Naive thymus-derived CD8-positive, alpha-beta T cell (primary cell): ENCODE measurements at places on chromosomes 7 and 10. TPM values are rescaled to one million over a fixed set of nuclear protein-coding genes. Genes with fewer than 3 reads are reported as not detected.

The AEBP1 gene
- 38.5 TPM for total RNA-seq

The GPRIN2 gene
- not detected for total RNA-seq

DNA sequence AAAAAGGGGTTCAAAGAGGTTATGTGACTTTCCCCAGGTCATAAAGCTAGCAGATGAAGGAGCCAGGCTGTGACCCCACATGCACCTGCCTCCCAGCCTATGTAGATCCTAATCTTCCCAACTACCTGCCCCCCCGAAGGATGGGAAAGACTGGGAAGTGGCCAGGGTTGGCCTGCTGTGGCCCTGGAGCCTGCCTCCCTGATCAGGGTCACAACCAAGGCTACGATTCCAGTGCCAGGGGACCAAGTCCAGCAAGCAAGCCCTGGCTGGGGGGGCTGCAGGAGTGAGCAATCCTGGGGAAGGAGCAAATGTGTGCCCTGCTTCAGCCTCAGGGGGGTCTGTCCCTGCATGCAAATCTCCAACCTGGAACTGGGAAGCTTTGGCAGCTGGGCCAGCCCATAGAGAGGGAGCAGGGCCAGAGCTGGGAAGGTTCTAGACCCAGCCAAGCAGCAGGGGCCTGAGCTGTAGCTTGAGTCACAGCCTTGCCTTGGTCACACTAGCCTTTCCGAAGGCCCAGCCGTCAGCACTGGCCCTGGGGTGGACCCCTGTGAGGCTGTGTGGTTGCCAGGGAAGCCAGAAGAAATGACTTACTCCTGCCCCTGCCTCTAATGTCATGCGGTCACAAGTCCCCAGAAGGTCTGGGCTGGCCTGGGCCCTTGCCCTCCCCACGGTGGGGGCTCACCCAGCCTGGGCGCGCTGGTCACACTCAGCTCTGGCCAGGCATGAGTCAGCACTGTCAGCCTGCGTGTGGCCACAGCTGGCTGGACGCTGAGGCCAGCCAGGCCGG, 96.4 kb upstream of the ZMIZ1 start:
- DNase-seq, result no peak

DNA sequence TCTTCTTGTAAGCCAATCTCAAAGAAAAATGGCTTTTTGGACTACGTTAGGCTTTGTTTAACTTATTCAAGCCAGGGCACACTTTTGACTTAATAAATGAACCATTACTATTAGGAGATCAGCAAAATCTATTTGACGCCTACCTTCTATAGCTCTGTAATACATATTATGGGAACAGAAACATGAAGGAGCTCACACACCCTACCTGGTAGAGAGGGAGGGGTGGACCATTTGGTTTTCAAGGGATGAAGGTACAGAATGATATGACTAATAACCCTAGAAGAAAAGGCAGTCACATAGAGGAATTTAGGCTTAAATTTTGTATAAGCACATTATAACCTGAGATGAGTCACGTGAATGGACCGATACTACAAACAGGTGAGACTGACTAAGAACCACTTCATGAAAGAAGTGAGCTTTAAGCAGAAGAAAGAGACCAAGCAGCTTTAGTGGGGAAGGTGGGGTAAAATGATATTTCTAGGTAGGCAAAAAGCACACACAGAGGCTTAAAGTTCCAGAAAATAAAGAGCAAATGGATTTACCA, 106.8 kb upstream of the CTTNBP2 start:
- no peak for DNase-seq

DNA sequence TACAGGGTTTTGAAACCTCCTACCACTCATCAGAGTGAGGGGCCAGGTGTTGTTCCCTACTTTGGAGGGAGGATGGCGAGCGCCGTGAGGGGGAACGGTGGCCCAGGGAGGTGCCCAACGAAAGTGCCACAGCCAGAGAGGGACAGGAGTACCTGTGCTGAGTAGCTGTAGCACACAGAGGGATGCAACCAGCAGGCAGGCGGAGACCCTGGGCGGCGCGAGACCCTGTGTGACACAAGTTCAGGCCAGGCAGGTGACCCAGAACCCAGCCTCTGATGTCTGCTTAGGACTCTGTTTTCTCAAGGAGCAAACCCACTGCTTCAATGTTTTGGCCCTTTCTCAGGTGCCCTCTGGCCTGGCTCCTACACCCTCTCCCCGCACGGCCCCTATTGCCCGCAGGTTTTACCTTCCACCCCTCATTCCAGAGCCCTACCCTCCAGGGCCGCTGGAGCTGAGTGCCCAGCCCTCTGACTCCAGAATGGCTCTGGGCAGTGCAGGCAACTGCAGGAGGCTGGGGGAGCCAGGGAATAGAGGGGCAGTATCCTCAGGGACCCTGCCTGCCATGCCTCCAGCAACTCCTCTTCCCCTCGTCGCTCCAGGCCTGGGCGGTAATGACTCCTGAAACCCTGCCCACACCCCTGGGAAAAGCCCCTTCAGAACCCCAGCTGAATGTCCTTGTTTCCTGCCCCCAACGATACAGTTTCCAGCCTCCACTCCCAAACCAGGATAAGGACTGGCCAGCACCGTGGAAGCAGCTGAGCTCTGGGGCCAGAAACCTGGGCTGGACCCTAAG, 164.1 kb upstream of the RHEB start:
- DNase-seq, result no peak

GRCh38 chr7:149833495-149834130, 4.6 kb upstream of the ZNF862 start:
- DNase-seq, result no peak
